ENCODE measurements at places on chromosomes 3 and 15.

- no peak for DNase-seq
Observed at GRCh38 chr3:152349392-152349791, 80.7 kb downstream of the MBNL1 start.

DNA sequence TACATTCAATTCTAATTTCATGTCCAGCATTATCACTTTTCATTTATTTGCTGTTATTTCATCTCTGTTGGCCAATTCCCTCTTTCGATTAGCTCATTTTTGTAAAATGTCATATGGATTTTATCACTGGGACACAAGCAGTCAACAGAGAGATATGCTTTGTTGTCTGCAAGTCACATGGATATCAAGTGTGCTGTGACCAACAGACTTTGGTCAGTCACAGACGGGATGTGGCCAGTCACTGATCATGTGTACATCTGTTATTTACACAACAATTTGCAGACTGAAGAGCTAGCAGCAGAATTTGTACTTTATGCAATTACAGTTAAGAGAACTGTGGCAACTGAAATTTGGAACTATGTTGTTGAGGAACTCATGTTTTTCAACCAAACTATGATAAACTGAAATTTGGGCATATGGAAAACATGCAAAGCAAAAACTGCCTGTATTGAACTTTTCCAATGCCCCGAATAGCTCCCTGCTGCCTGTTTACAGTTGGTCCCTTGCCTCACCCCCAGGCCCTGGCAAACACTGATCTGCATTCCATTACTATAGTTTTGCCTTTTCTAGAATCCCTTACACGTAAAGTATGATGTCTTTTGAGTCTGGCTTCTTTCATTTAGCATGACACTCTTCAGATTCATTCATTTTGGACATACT, 104.4 kb downstream of the RPL22L1 start:
- DNase-seq: no peak

DNA sequence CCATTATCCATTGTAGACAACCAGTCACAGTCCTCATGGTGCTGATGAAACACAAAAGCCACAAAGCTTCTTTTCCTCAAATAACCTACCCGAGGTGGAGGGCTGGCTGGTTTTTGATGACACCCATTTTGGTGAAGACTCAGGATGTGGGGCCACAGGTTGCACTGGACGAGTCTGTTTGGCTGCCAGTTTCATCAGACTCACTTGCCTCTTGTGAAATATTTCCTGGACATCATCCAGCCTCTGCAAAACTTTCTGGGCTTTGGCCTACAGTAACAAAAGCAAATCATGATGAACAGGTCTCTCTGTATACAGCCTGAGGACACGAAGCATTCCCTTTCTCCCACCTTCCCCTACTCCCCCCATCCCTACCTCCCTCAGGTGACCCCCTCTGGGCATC, 42.2 kb downstream of the B3GNT5 start:
- DNase-seq: no peak

- no peak for DNase-seq
Observed at GRCh38 chr3:186515125-186515524, 29.1 kb downstream of the CRYGS start.

GRCh38 chr3:141360888-141361598, 7.3 kb upstream of the ZBTB38 start:
- DNase-seq: peak; percentile 62

GRCh38 chr3:15637131-15637951, 35.8 kb downstream of the BTD start:
- peak; percentile 19 for DNase-seq

DNA sequence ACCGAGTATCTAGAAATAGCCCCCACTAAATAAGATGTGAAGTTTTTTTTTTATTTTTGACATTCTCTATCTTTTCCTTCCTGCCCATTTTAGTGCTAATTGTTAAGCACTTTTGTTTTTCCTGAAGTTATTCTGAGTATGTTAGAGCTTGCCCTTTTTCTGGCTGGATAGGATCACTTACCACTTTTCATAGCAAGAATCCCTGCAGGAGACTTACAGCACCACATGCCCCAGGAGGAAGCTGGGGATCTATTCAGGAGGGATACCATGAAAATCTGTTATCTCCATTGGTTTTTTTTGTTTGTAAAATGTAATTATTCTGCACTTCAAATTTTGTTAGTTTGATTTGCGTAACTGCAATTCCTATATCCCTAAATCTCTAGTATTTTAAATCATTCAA, 968.4 kb downstream of the ZPLD1 start:
- DNase-seq: no peak

DNA sequence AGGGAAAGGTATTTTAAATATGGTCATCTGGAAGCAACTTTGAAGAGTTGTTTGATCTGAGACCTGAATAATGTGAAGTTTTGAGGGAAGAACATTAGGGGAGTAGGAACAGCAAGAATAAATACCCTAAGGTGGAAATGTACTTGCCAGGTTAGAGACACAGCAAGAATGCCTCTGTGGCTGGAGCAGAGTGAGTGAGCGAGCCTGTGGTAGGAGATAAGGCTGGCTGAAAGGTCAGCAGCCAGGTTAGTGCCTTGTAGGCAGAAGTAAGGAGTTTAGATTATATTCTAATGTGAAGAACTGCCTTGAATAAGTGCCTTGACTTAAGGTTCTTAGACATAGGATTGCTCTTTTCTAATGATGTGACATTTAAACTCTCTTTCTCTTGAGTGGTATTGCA, 18.3 kb downstream of the LRRC49 start:
- DNase-seq: no peak

DNA sequence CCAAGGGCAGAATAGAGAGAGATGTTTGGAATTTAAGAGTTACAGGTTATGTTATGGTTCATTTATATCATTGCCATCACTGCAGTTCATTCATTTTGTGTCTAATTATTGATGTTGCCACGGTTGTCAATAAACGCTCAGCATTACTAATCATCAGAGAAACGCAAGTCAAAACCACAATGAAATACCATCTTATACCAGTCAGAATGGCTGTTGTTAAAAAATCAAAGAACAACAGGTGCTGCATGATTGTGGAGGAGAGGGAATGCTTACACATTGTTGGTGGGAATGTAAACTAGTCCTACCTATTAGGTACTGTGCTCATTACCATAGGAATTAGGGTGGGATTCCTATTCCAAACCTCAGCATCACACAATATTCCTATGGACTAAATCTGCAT, 350.5 kb downstream of the TIGIT start:
- peak; percentile 69 for DNase-seq

DNA sequence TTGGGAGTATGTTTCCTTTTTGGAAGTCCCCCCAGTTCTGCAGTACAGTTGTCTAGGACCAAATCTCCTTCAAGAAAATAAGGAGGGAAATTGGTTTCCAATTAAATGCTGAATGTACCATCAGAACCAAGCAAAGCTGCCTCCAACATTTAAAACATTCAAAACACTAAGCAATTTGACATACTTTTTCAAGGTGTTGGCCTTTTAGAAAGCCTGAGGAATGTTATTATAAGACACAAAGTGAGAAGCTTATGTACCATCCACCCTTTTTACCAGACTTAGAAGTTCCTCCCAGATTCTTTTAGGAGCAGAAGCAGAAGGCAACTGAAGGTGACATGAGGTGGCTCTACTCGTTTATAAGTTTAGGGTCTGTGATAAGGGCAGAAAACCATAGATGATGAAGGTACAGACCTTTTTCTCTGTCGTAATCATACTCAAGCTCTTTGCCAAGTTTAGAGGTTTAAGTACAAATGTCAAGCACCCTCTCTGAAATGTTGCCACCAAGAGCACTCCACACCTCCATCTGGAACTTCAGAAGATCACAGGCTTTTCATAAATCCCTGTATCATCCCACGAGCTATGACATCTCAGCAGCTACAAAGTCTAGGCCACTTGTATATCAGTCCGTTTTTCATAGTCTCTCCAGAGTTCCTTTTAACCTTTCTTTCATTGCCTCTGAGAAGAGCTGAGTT, 282.5 kb upstream of the THBS1 start:
- DNase-seq: no peak

- peak; percentile 36 for DNase-seq
Observed at GRCh38 chr15:71571641-71572040, 238.7 kb upstream of the NR2E3 start.

- DNase-seq: peak; percentile 92
Observed at GRCh38 chr15:75153087-75153486, 48.6 kb upstream of the C15orf39 start.

- DNase-seq: peak; percentile 95
Observed at GRCh38 chr15:90320062-90320884, 31.8 kb upstream of the ZNF774 start.

Measured in SJCRH30 (cell line).